NCI-H526 treated with DMSO at 0.1 percent for 48 hours (cell line): ENCODE measurements at places on chromosomes 16 and 17.

GRCh38 chr17:58391302-58391984 lies 25.9 kb downstream of the RNF43 start:
- DNase-seq, result peak; percentile 97

GRCh38 chr17:17377071-17377967 lies 74.1 kb downstream of the NT5M start:
- no peak for DNase-seq

GRCh38 chr17:50523208-50523607 lies 9.3 kb upstream of the EPN3 start:
- DNase-seq, result no peak

DNA sequence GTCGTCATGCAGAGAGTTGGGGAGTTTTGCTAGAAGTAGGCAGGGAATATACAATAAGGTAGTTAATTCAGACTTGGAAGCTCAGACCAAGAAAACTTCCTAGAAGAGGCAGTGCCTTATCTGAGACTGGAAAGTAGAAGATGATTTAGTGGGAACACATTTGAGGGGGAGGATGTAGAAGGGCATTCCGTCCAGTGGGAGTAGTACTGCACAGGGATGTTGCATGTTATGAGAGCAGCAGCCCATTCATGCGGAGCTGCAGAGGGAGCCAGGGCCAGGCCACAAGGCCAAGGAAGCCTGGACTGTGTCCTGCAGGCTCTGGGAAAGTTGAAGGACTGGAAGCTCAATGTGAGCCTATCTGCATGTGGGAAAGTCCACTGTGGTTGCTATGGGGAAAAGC lies 344.5 kb upstream of the EEF2KMT start:
- no peak for DNase-seq

GRCh38 chr17:39898088-39898487 lies 20.3 kb downstream of the GSDMB start:
- no peak for DNase-seq

DNA sequence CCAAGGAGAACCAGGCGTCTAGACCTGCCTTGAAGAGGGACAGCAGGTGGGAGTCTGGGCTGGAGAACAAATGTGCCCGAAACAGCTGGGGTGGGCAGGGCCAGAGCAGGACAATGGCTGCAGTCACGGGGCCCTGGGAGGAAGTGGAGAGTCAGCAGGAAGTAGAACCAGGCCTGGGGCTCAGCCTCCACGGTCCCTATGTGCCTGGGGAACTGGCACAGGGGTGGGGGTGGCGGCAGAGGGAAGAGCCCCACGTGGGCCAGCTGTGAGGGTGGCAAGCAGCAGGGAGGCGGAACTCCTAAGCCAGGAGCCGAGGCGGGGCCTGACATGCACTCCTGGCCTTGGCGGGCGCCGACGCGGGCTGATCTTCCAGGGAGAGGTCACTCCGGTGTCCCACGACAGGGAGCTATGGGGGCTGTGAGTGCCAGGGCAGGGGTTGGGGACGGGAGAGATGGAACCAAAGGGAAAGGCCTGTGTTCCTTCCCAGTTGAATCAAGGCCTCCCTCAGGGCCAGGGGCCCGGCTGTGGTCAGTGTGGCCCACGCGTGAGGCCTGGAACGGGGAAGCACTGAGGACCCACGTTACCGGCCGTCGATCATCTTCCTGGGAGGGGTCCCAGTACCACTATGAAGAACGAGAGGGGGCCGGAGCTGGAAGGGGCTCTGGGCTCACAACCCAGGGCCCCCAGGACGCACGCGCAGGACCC lies 42.7 kb downstream of the TIMM22 start:
- DNase-seq, result no peak

DNA sequence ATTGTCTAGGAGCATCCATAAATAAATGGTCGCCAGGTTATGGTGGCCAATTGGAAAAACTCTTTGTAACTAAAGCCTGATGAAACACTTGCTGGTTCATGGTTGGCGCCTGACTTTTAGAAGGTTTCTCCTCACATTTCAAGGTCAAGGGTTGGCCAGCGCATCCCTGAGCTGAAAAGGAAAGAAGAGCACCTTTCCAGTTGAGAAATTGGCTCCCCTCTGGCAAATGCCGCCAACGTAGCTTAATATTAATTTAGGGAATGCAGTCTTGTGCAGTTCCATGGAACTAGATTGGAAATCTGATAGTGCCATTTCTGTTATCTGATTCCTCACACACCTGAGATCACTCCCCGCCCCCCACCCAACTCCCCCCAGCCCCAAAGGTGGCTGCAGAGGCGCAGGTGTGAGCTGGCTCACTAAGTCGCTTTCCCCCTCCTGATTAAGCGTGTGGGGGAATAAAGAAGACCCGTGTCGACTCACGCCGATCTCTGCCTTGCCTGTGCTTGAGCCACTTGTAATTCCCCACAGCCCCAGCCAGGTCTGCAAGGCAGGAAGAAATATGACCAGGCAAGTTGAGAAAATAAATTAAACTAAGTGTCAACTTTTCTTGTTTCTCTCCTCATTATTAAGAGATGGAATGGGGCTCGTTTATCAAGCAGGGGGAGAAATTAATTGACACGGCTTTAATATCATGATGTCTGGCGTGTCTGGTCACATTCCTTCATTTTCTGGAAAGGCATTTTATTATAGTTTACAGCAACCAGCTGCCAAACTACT lies 157.7 kb downstream of the CCDC182 start:
- DNase-seq, result peak; percentile 26

GRCh38 chr16:59045501-59045900 lies 311.4 kb upstream of the GOT2 start:
- no peak for DNase-seq

DNA sequence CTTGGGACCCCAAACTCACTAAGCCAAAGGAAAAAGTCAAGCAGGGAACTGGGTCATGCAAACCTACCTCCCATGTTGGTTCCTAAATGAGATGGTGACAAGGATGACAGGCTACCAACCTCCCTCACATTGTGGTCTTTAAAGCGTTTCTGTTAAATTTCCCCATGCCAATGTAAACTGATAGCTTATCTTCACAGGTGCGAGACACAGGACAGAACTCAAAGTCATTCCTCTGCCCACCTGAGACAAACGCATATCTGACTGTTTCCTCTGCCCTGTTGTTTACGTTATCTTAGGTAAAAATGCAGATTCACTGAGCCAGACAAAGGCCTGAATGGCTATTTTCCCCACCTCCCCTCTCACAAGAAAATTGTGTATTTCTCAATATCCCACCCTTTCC lies 19.0 kb upstream of the CD300E start:
- DNase-seq, result no peak

DNA sequence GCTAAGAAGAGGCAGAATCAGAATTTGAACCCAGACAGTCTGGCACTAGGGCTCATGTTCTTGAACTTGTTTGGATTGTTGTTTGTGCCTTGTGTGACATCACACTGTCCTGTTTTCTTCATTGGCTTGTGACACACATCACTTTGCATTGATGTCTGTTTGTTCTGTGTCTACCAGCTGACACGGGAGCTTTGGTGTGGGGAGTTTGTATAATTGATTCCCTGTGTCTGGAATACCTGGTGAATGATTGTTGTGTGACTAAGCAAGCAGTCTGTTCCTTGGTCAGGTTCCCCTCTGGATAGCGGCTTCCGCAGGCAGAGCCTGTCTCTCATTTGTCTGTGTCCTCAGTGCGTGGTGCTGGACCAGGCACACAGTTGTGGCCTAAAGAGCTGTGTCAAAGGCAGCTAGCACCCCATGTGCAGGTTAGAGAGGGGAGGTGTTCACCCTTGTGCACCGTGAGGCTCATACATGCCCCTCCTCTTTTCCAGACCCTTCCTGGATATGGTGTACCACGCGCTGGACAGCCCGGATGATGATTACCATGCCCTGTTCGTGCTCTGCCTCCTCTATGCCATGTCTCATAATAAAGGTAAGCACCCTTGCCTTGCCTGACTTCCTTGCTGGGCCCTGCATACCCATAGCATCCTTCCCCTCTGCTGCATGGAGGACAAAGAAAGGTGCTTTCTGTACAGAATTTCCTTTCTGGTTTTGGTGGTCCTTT lies 80.1 kb downstream of the CLEC16A start:
- DNase-seq, result no peak

DNA sequence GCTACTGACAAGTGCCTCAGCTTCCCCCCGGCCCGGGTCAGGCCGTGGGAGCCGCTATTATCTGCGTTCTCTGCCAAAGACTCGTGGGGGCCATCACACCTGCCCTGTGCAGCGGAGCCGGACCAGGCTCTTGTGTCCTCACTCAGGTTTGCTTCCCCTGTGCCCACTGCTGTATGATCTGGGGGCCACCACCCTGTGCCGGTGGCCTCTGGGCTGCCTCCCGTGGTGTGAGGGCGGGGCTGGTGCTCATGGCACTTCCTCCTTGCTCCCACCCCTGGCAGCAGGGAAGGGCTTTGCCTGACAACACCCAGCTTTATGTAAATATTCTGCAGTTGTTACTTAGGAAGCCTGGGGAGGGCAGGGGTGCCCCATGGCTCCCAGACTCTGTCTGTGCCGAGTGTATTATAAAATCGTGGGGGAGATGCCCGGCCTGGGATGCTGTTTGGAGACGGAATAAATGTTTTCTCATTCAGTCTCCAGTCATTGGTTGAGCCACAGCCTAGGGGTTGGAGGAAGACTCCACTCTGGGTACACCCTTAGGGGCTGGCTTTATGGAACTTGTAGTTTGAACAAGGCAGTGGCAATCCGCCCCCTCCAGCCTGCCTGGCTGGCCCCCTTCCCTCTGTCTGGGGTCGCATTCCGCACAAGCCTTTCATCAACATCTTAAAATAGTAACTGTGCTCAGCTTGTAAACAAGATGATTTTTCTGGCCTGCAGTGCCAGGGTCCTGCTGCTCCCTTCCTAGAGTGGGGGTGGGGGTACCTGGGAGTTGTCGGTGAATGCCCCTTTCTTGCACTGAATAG lies 4.1 kb downstream of the SYNGR2 start:
- peak; percentile 17 for DNase-seq

- DNase-seq, result no peak
Observed at GRCh38 chr17:1786708-1787107, 24.8 kb downstream of the SERPINF1 start.

DNA sequence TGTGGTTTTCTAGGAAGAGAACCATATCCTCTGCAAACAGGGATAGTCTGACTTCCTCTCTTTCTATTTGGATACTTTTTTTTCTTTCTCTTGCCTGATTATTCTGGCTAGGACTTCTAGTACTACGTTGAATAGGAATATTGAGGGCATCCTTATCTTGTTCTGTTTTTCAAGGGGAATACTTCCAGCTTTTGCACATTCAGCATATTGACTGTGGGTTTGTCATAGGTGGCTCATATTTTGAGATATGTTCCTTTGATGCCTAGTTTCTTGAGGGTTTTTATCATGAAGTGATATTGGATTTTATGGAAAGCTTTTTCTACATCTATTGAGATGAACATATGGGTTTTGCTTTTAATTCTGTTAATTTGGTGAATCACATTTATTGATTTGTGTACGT lies 269.8 kb downstream of the MAP2K6 start:
- DNase-seq, result no peak

DNA sequence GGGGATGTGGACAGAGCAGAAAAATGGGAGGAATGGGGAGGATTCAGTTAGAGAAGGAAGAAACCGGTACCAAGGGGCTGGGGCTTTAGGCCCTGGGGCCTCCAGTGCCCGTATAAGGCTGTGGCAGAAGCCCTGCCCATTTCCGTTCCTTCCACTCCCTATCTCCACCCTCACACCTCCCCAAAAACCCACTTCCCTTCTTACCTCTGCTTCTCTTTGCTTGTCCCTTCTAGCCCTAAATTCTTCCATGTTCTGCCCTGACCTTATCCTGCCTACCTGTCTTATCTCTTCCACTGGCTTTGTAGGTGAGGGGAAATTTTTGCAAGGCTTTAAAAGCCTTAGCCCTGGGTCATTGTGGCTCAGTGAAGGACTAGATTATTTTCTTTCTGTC lies 4.1 kb downstream of the RNF167 start:
- no peak for DNase-seq

DNA sequence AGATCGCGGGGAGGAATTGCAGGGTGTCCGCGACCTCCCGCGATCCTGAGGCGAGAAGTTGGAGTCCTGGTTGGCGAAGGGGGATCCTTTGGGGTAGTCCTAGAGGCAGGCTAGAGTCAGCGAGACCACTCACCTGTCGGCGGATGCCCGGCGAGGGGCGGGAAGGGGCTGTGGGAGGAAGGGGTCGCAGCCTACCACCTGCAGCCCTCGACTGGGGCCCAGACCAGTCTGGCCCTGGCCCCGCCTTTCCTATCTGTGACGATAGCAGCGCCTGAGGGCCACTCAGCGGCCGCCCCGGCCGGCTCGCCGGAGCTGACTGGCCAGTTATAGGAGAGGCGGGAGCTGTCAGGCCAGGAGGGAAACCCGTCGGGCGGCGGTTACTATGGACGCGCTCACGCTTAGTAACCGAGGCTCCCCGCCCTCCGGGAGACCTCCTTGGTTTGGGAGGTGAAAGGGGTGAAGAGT lies at the start of gene TEKT3:
TEKT3 (minus strand) TSS at position 213 of the 465 bp plus-strand sequence. CDS start 10,012 bp downstream, outside the sequence.
- peak; percentile 48 for DNase-seq

DNA sequence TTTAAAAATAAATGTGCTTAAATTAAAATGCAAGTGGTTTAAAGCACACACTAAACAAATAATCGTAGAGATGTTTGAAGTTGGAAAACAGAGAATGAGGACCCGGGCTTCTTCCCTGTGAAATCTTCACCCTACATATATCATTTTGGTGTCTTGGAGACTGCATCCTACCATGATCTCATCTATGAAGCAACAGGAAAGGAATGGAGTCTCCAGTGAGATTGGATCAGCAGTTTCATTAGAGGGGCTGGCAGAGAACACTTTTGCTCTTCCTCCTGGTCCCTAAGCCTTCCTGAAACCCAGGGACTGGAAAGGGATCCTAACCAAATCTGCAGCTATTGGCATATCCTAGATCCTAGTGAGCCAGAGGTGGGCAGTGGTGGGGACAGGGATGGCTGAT lies 85.0 kb downstream of the GRIN2A start:
- DNase-seq, result no peak

- no peak for DNase-seq
Observed at GRCh38 chr17:49333804-49334203, 28.2 kb downstream of the ZNF652 start.

DNA sequence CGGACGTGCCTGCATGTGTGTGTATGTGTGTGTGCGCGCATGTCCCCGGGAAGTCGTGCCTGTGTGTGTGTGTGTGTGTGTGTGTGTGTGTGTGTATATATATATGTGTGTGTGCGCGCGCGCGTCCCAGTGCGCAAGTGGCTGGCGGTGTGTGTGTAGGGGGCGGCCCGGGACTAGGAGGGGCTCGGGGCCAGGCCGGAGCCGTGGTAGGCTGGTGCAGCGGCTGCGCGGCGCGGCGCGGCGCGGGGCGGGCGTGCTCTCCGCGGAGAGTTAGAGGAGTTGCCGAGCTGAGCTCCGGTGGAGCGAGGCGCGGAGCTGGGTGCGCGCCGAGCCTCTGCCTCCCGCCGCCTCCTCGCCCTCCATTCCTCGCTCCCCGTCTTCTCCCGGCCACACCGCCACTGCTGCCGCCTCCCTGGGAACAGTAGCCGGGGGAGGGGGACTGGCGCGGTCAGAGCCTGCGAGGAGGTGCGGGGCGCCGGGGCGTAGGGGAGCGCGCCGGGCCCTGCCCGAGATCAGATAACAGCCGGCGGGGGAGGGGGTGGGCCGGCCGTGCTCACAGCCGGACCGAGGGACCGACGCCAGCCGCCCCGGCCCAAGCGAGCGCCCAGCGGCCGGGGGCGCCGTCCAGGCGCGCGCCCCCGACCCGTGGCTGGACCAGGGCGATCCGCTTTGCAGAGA lies at the start of gene KCNJ12:
KCNJ12 (plus strand) TSS at position 277 of the 678 bp plus-strand sequence. CDS start 38,986 bp downstream, outside the sequence.
- peak; percentile 2 for DNase-seq
